PC-9 (cell line): ENCODE measurements at places on chromosomes 13 and 19.

GRCh38 chr19:32895384-32895783, 25.8 kb upstream of the SLC7A9 start:
- DNase-seq = no peak

DNA sequence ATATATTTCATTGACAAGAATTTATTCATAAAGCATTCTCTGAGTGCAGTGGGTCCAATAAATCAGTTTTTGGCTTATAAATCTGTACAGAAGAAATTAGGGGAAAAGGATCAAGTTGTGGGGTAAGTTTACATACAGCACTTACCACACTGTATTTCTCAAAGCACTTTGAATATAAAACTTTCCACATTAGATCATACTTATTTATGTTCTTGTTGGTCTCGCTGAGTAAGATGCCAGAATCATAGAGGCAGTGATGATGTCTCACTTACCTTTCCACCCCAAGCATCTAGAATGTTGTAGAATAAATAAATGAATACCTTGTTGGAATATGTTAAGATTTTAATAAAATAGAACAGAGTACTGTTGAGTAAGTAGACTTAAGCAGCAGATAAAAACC, 279.1 kb downstream of the PCDH20 start:
- no peak for DNase-seq

DNA sequence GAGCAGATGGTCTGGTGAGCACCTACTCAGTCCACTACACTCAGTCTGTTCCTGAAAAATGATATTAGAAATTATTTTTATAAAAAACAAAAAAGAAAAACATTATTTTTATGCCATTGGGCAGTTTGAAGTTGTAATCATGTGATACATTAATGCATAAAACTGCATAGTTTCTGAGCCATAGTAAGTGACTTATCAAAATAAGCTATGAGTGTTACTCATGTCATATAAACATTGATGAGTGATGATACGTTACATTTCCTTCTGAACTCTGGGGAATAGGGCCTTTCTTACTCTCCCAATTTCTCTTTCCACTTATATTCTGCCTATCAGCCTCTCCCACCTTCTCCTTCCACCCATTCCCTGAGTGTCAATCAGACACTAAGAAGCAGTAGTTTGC, 8.9 kb downstream of the ZNF805 start:
- no peak for DNase-seq

GRCh38 chr13:40160618-40161350, 505.3 kb downstream of the COG6 start:
- DNase-seq = no peak

- DNase-seq = no peak
These were observed 10.1 kb upstream of the ZNF358 start for GRCh38 chr19:7505682-7506384.

DNA sequence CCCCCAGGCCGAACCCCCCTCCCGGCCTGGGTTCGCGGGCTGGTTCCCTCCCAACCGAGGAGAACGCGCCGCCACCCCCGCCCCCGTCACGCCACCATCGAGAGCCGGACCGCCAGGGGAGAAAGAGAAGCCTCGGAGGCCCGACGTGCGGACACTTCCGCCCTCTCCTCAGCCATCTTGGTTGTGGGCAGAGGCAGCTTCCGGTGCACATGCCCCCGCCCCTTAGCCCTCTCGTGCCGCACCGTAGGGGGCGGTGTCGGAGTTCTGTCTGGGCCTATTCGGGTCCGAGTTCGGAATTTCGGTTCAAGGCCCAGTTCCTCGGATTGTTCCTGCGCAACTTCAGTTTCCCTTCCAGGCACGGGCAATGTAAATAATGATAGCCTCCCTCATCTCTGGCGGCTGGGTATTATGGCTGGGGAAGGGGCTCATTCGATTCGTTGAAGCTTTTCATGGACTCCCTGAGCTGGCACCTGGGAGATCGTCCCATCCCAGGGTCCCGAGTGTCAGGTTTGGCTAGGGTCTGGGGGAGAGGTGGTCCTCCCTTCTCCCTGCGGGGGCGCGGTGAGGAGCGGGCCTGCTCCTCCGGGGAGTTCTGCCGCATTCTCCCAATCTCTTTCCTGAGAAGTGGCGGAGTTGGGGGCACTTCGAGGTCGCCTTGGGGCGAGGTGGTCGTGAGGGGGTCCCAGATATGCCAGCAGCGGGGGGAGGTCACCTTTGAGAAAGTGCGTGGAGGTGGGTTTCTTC, at the start of the genes IER2 and STX10:
TSS of gene IER2 (plus strand) at position 225 of the 744 bp plus-strand sequence. CDS start 2,776 bp downstream, outside the sequence.
TSS of gene STX10 (minus strand) at position 189 of the 744 bp plus-strand sequence. CDS start 202 bp downstream, outside the sequence.
- DNase-seq = peak; percentile 91

GRCh38 chr19:14577264-14577663, 5.4 kb upstream of the NDUFB7 start:
- DNase-seq = no peak

GRCh38 chr13:81020010-81020409, 679.1 kb upstream of the SPRY2 start:
- no peak for DNase-seq
